ENCODE measurements at places on chromosomes 6 and 20.

- no peak for DNase-seq
Measured at GRCh38 chr6:54754406-54754805, 92.2 kb upstream of the FAM83B start.

- DNase-seq: no peak
Measured at GRCh38 chr6:127076466-127076865, 42.0 kb upstream of the RSPO3 start.

DNA sequence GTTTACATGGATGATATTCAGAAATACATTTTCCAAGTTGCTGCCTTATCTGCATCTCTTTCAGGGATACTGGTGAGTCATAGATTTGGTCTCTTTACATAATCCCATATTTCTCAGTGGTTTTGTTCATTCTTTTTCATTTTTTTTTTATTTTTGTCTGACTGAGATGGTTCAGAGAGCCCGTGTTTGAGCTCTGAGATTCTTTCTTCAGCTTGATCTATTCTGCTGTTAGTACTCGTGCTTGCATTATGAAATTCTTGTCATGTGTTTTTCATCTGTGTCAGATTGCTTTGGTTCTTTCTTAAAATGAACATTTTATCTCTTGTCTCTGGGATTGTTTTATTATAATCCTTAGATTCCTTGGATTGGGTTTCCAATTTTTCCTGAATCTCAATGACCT, 317.3 kb downstream of the DOK5 start:
- no peak for DNase-seq

GRCh38 chr6:158698931-158699330, 49.1 kb downstream of the SYTL3 start:
- no peak for DNase-seq

GRCh38 chr6:14031516-14031915, 86.1 kb upstream of the CD83 start:
- no peak for DNase-seq

- DNase-seq: no peak
Measured at GRCh38 chr6:135195522-135195921, 14.4 kb downstream of the MYB start.

GRCh38 chr6:2990248-2990931, 9.3 kb upstream of the NQO2 start:
- no peak for DNase-seq

DNA sequence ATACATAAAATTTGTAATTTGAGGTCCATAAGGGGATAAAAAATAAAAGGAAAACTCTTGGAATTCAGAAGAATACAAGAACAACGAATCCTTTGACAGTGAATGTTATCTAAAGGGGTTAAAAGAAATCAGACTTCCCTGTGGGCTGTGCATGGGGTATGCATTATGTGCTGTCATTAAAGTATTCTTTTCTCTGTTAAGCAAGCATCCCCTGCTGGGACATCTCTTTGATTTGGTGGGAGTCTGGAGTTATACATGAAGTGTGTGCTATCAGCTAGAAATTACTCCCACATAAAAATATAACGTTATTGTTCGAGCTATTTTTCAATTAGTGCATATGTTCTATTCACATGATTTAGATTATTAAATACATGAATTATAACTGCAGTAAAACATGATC, 195.2 kb downstream of the CENPW start:
- no peak for DNase-seq

- no peak for DNase-seq
Measured at GRCh38 chr6:149903938-149904611, 6.2 kb upstream of the RAET1E start.

GRCh38 chr6:166938150-166938549, 18.2 kb downstream of the RNASET2 start:
- no peak for DNase-seq

GRCh38 chr6:15870333-15871043, 207.7 kb upstream of the DTNBP1 start:
- DNase-seq: no peak

DNA sequence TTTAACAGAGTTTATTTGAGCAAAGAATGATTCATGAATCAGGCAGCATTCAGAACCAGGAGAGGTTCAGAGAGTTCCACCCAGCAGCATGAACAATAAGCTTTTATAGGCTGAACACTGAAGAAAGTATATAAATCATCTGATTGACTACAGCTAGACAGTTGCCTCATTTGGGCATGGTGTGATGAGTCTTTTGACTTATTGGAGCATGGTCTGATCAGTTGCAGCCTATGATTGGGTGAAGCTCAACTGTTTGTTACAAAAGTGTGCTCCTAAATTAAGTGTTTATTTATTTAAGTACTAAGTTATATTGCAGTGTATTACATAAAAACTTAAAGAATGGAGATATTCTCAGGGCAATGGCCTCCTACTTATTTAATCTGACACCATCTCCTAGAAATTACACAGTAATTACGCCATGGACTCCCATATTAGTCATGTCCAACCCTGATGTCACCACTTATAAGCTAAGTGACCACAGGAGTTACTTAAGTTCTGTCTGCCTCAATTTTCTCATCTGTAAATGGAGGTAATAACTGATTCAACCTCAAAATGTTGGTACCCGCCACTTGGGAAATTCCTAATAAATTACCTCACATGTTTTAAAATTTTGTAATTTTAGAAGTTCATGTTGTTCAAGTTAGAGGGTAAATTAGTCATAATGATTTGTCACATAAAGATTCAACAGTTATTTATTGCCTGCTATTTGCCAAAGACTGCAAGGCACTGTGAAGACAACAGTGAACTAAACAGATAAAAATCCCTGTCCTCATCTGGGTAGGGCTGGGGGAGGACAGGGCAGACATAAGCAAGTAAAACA, 15.2 kb upstream of the ROS1 start:
- DNase-seq: no peak

GRCh38 chr6:52551483-52552277, 25.2 kb downstream of the TRAM2 start:
- no peak for DNase-seq

DNA sequence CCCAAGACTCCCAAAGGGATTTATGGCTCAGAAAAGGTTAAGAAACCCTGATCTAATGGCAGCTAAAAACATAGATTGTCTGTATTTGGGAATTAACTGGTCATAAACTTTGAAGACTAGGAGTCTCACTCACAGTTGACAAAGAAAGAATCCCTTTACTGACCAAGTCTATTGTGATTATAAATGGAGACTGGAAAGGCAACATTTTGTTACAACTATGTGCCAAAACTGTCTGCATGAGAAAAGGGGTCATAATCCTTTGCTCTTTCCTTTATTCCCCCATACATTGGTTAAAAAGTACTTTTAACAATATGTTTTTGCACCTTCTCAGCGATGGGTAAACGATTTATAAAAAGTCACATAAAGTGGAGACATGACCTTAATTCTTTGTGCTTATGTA, 206.9 kb upstream of the MAP3K7 start:
- DNase-seq: no peak

DNA sequence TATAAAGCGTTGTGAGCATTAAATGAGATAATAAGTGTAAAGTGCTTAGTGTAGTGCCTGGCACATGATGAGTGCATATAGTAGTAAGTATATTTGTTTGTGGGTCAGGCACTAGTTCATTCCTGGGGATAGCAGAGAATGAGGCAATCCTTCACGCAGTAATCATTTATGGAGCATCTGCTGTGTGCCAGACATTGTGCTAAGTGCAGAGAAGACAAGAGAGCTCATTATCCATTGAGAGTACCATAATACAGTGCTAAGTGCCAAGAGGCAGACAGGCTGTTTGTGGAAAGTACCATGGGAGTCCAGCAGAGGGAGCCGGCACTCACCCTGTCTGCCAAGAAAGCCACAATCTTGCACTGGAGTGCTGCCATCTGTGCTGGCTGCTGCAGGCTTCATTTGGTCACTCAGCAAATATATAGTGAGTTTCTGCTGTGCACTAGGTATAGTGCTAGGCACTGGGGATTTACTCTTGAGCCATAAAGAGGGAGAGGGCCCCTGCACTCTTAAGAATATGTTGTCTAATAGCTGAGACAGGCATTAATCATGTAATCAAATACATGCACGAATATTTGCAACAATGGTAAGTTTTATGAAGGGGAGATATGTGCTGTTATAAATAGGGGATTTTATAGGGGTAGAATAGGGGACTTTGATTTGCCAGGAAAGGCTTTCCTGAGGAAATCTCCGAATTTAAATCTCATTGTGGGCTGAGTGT, 12.9 kb upstream of the MROH8 start:
- DNase-seq: no peak

All from cortex of kidney (tissue), 1 donor.